ENCODE measurements at places on chromosomes 16 and 17.

GRCh38 chr17:76166906-76167305, 25.9 kb upstream of the FOXJ1 start:
- no peak for DNase-seq

GRCh38 chr16:8721336-8722024, 47.1 kb downstream of the ABAT start:
- DNase-seq = no peak

DNA sequence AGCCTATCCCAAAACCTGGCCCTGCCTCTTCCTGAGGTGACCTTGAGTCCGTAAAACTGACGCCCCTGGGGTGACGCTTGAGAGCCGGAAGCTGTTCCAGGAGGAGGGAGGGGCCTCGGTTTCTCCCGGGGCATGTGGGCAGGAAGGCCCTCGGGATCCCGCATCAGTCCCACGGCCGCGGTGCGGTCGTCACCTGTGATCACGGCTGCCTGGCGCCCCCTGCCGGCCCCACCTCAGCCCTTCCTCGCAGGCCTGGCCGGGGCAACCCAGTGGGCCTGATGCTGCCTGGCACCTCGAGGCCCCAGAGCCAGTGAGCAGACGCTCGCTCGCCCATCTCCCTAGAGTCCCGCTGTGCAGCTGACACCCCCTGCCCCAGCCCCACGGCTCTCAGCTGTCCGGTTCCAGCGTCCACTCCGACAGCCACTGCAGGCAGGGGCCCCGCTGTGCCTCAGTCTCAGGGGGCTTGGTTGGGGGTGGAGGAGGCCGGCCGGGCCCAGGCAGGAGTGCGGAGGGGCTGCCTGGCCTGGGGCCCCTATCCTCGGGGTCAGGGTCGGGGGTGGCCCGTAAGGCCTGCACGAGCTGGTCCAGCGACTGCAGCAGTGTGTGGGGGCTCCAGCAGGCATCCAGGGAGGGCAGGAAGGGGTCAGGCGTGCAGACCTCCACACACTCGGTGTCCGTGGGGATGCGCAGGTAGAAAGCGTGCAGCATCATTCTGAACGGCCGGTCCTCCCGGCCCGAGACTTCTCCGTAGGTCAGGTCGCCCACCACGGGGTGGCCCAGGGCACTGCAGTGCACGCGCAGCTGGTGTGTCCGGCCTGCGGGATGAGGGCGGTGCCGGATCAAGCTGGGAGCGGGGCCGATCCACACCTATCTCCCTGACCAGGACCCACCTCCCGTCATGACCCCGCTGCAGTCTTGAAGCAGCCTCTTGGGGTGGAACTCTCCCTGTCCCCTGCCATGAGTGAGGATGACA, 2.3 kb downstream of the RPUSD1 start:
- DNase-seq = peak; percentile 54

DNA sequence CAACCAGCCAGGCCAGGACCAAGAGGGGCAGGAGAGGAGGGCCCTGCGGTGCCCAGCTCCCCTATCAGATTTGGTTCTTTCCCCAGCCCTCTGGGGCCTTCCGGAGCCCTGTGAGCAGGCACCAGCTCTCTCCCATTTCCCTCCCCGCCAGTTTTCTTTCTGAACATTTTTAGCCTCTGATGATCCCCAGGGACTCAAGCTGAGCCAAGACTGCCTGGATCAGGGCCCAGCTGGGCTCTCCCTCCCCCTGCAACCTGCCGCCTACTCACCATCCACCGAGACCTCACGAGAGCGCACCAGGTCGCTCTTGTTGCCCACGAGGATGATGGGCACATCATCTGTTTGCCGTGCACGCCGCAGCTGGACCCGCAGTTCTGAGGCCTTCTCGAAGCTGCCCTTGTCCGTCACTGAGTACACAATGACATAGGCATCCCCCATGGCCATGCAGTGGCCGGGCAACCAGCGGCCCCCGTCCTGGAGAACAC, 2.0 kb downstream of the RRAD start:
- no peak for DNase-seq

- DNase-seq = no peak
Measured at GRCh38 chr16:81397058-81397878, 47.3 kb upstream of the CMIP start.

DNA sequence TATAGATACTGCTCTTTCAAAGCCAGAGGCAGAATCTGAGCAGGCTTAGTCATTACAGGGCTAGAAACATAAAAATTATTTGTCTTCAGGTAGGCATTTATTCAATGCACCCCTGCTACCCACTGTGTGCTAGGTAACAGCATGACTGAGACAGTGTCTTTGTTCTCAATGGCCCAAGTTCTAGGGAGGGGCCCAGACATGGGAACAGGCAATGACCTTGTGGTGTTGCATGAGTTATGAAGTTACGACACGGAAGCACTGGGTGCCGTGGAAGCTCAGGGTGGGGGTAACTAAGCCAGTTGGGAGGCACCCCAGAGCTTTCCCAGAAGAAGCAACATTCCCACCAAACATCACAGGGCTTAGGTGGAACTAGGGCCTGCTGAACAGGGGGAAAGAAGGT, 87.0 kb downstream of the CPPED1 start:
- DNase-seq = no peak

DNA sequence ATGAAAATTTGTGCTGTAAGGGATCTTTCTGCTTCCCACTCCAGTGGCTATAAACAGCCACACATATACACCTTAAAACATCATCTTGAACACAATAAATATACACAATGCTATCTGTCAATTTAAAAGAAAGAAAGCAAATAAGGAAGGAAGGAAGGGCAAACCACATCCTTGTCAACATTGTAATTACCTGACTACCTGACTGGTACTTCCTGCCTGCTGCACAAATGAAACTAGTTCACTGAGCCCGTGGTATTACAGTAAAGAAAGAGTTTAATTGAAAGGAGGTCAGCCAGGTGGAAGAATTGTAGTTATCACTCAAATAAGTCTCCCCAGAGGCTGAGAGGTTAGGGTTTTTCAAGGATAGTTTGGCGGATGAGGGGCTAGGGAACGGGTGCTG, 344.4 kb upstream of the ASIC2 start:
- DNase-seq = no peak

DNA sequence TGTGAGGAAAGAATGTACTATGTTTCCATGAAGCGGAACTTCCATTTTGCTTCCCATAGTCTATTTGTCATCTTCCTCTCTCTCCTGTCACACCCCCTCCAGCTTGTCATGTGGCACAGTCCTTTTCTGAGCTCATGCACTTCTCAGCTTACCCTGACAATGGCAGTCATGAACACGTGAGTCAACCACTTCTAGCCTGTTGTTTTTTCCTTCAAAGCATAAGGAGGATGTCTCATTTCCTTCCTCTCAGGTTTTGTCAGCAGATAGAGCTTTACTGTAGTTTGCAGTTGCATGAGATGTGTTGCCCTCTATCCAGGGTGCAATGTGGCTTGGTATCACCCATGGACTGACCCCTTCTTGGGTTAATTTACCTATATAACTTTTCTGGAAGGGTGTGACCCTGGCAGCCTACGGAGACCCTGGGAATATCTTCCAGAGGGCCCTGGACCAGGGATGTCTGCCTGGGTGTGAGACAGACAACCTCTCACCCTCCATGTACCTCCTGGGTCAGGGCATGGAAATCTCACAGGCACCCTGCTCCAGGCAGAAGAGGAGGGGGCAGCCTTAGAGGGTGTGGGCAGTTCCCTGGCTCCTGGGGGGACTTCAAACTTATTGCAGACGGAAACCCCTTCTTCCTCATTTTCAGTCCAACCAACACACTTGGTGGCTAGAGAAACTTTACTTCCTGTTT, 4.0 kb upstream of the ZNF267 start:
- DNase-seq = no peak

GRCh38 chr17:48194097-48194550, 86.6 kb downstream of the SNX11 start:
- DNase-seq = no peak

GRCh38 chr17:1606352-1606985, 22.2 kb downstream of the SLC43A2 start:
- DNase-seq = no peak

DNA sequence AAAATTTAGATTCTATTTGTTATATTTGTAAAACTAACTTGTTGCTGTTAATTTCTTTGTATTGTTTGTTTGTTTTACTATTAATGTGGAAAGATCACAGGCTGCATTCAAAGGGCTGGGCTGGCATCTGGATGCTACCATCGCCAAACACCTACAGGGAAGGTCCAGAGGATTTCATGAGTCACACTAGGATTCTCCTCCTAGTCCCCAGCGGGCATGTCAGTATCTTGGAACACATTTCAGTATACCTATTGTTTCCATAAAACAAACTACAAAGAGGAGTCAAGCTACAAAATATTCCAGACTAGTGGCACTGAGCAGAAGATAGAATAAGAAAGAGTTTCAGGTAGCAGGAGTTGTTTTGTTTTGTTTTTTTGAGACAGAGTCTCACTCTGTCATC, 55.3 kb downstream of the NOG start:
- DNase-seq = no peak

DNA sequence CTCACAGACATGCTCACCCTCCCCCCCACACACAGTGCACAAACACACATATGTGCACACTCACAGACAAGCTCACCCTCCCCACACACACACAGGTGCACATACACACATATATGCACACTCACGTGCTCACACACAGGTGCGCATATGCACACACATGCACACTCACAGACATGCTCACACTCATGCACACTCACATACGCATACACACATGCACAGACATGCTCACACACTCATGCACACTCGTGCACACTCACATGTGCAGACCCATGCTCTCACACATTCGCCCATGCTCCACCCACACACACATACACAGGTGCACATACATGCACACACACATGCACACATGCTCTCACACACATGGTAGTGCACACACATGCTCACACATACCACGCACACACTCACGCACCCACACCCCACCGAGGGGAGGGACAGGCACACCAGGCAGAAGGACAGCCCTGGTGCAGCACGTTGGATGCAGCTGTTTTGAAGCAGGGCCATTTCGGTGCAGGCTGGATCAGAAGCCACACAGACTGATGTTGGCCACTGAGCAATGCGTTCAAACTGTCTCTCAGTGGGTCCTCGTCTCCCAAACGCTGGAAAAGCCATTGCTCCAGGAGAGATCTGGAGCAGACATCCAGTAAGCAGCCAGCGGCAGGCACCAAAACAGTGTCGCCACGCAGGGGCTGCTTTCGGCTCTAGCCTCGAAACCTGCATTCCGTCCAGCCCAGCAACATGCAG, 86.2 kb upstream of the ZNF469 start:
- DNase-seq = no peak

- no peak for DNase-seq
Measured at GRCh38 chr17:62708587-62708986, 81.1 kb downstream of the MRC2 start.

DNA sequence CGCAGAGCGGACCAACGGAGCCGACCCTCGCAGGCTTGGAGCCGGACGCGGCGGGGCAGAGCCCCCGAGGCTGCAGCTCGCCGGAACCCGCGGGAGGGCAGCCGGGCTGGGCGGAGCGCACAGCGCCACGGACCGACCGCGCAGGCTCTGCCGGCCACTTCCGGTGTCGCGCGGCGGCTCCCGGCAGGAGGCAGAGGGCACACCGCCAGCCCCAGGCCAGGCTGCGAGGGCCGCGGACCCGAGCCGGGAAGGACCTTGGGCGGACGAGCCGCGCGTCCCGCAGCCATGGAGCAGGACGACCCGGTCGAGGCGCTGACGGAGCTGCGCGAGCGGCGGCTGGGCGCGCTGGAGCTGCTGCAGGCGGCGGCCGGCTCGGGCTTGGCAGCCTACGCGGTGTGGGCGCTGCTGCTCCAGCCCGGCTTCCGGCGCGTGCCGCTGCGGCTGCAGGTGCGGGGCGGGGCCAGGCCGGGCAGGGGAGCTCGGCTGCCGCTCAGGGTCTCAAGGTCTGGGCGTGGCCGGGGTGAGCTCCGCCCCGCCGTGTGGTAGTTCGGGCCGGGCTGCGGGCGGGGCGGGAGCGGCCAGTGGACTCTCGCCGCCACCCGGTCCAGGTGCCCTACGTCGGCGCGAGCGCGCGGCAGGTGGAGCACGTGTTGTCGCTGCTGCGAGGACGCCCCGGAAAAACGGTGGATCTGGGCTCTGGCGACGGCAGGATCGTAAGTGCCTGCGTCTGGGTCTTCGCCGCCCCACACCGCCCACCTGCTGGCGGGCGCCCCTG, at the start of gene ANTKMT:
Gene ANTKMT (plus strand): TSS at position 157 of the 775 bp plus-strand sequence. CDS start 129 bp downstream, at position 286.
- DNase-seq = peak; percentile 27

GRCh38 chr16:5709889-5710288, 612.3 kb upstream of the EEF2KMT start:
- DNase-seq = no peak

DNA sequence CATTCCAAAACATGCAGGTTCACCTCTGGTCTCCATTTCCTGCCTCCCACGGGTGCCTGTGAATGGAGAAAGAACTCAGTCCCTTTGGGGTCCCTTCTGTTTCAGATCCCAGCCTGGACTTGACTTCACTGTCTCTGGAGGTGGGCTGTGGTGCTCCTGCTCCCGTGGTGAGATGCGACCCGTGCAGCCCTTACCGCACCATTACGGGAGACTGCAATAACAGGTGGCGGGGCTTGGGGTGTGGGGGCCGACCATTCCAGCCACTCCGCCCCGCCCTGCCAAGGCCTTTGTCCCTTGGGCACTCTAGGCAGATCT, 10.5 kb downstream of the LPO start:
- DNase-seq = no peak

- DNase-seq = no peak
Measured at GRCh38 chr16:67537270-67537635, 8.6 kb downstream of the RIPOR1 start.

GRCh38 chr17:43591779-43592562, 45.8 kb upstream of the ETV4 start:
- DNase-seq = no peak

DNA sequence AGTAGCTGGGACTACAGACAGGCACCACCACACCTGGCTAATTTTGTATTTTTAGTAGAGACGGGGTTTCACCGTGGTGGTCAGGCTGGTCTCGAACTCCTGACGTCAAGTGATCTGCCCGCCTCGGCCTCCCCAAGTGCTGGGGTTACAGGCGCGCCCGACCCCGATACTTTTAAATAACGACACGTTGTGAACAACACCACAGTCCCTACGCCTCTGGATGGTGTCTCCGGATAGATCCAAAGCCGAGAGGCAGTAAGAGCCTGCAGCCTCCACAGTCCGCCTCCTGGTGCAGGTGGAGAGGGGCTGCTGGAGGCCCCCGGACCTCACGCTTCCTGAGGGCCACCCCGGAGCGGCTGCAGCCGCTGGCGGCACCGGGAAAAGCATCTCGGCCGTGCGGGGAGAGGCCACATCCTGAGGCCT, 741 bp upstream of the TLCD3A start:
- DNase-seq = no peak

- no peak for DNase-seq
Measured at GRCh38 chr16:23014592-23014991, 134.7 kb downstream of the USP31 start.

- DNase-seq = no peak
Measured at GRCh38 chr16:13697568-13697967, 222.4 kb upstream of the ERCC4 start.

- no peak for DNase-seq
Measured at GRCh38 chr17:50067996-50068395, 12.1 kb downstream of the ITGA3 start.

- no peak for DNase-seq
Measured at GRCh38 chr17:49469831-49470810, 25.0 kb upstream of the NGFR start.

All from stimulated activated CD8-positive, alpha-beta memory T cell treated with anti-CD3 and anti-CD28 coated beads, Interleukin-15, amount 100 ng/mL, for 1 hour (primary cell).